ENCODE measurements at places on chromosomes 6 and 20.

- DNase-seq, result peak; percentile 50
Observed at GRCh38 chr6:71012866-71013469, 56.1 kb upstream of the B3GAT2 start.

- no peak for DNase-seq
Observed at GRCh38 chr6:152783217-152783878, 32.8 kb downstream of the VIP start.

DNA sequence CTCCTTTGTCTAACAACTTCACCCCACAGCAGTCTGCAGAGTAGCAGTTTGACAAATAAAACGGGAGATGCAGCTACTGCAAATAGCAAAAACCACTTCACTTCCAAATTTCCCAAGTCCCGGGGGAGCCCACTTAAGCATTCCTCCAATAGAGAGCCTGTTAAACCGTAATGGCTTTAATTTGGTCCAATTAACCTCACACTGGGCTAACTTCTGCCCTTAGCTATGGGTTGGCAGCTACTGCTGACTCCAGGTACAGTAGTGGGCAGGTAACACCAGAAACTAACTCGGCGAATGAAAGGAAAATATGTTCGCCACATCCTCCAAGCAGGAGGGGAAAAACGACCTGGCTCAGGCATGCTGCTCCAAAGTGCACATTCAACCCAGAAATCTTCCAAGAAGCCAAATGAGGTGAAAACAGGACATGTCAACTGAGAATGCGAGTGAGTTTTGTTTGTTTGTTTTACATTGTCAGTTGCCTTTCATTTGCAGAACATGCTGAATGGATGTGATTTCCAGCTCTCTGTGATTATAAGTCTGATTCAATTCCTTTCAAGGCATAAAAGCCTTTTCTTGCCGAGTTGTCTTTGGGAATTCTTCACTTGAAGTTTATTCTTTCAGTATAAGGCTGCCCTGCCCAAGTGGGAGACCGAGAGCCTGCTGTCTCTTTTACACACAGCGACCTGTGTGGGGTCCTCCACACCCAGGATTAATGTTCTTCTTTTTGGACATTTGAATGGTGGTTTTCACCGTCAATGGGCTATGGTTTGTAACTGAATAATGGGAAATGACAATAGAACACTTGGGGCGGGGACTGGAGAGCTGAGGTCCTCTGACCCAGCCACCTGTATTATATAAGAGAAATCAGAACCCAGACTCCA is 117.3 kb upstream of the ARMC2 start:
- DNase-seq, result no peak

GRCh38 chr6:19721766-19722377 is 115.3 kb upstream of the ID4 start:
- no peak for DNase-seq

DNA sequence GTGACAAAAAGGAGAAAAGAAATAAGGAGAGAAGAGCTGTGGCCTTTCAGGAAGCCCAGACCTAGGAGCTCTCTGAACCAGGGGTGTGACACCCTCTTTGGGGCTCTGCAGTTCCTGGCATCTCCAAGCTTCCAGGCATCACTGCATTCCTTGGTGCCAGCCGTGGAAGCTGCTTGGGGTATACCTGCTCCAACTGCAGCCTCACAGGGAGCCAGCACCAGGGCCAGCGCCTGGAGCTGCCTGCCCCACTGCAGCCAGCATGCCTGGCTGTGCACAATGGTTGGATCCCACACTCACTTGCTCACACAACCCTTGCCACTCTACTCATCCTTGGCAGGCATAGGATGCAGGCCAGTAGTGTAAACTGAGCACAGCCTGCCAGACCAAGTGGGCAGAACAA is 242.1 kb upstream of the GJE1 start:
- no peak for DNase-seq

DNA sequence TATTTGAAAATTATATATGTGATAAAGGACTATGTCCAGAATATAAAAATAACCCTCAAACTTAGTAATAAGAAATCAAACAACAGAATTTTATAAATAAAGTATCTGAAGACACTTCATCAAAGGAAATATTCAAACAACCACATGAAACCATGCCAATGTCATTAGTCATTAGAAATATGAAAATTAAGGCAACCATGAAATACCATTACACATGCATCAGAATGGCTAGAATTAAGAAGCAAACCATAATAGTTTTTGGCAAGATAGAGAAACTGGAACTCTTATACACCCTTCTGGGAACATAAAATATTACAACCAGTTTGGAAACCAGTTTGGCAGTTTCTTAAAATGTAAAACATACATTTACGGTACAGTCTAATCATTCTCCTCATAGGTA is 137.2 kb upstream of the ADGRB3 start:
- DNase-seq, result no peak

GRCh38 chr20:35063168-35063567 is 29.4 kb downstream of the TRPC4AP start:
- DNase-seq, result no peak

DNA sequence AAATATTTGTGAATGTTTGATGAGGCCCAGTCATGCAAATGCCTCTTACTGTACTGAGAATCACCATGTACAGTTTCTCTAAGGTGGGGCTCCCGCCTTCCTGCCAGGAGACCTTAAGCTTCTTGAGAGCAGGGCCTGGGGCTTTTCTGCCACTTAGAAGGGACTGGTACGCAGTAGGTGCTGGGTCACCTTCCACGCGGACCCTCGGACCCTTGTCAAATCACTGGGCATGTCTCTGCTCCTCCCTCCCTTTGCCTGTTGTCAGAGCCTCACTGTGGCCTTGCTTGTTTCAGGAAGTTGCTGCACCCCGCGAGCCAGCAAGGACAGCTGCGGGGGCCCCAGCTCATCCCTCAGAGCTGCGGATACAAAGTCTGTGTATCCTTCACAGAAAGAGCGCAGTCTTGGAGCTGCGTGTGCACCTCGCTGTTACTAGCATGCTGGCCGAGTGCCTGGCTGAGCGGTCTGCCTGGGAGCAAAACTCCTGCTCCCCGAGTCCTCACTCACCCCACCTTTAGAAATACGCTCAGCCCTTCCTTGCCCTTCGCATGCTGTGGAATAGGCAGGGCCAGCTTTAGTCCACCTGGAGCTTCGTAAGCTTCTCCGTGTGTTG is 30.7 kb upstream of the IRF4 start:
- no peak for DNase-seq

- DNase-seq, result no peak
Observed at GRCh38 chr6:109014606-109015005, 80.0 kb downstream of the SESN1 start.

GRCh38 chr20:33677991-33678702 is 3.9 kb upstream of the NECAB3 start:
- no peak for DNase-seq

- DNase-seq, result no peak
Observed at GRCh38 chr6:105872249-105872648, 213.9 kb upstream of the PRDM1 start.

GRCh38 chr20:52331655-52332054 is 140.1 kb upstream of the ZFP64 start:
- DNase-seq, result no peak

DNA sequence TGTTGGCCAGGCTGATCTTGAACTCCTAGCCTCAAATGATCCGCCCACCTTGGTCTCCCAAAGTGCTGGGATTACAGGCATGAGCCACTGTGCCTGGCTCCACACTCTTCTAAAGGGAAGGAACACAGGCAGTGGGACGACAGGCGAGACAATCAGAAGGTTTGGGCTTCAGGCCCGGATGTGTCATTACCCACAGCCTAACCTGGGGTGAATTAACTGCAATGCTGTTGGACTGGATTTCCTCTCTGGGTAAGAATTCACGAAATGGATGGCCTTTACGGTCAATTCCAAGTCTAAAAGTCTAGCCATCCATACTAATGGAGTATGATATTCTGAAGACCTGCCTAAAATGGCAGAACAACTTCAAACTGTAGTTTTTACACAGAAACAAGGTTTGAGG is 83.7 kb upstream of the CCDC28A start:
- DNase-seq, result no peak

- no peak for DNase-seq
Observed at GRCh38 chr6:154058963-154059680, 20.1 kb downstream of the OPRM1 start.

Measured in Calu3 (cell line).